Left ventricle myocardium inferior (tissue), 1 donor: ENCODE measurements at places on chromosomes 7 and 10.

DNA sequence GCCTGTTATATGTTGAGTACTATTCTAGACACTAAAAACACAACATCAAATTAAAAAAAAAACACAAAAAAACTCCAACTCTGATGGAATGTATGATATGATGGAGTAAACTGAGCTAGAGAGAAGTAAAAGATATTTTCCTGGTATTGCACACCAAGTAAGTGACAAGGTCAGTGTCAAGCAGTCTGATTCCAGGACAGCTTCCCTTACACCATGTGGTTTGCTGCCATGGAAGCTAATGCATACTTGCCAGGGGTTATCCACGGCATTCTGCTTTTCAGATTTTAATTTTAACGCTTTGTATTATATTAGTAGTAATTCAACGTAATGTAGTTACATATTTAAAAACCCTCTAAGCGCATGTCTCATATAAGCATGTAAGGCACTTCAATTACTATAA lies 48.4 kb downstream of the CACNA2D1 start:
- no peak for DNase-seq

GRCh38 chr7:741191-741671 lies 14.2 kb upstream of the PRKAR1B start:
- DNase-seq: no peak

DNA sequence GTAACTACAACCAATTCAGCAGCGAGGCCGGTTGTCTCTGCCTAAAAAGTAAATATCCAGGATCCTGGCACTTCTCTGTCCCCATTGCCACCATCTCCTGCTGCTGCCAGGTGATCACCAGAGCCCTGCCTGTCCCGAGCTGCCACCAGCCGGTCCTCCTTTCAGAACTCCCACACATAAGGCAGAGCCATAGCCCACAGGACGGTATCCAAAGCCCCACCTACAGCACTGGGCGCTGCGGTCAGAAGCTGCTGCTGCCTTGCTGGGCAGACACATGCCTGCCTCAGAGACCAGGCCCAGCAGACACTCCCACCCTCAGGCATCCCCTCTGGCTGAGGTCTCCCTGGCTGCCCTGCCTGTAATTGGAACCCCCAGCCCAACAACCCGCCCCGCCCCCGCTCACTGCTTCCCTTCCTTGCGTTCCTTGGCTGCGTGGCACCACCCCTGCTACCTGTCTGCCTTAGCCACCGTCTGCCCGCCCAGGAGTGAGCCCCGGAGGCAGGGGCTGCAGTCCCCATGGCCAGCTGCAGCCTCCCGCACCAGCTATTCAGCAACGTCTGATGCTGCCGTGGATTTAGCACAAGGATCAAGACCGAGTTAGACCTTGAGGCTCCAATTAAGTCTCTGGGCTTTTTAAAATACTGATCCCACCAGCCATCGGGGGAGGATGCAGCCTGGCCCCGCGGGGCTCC lies 100.7 kb downstream of the CYTH3 start:
- DNase-seq: no peak

GRCh38 chr7:82623812-82624211 lies 180.2 kb upstream of the CACNA2D1 start:
- DNase-seq: no peak

GRCh38 chr7:3722396-3722922 lies 421.4 kb downstream of the SDK1 start:
- peak; percentile 21 for DNase-seq

- DNase-seq: no peak
Measured at GRCh38 chr10:63323701-63324494, 141.9 kb downstream of the JMJD1C start.

DNA sequence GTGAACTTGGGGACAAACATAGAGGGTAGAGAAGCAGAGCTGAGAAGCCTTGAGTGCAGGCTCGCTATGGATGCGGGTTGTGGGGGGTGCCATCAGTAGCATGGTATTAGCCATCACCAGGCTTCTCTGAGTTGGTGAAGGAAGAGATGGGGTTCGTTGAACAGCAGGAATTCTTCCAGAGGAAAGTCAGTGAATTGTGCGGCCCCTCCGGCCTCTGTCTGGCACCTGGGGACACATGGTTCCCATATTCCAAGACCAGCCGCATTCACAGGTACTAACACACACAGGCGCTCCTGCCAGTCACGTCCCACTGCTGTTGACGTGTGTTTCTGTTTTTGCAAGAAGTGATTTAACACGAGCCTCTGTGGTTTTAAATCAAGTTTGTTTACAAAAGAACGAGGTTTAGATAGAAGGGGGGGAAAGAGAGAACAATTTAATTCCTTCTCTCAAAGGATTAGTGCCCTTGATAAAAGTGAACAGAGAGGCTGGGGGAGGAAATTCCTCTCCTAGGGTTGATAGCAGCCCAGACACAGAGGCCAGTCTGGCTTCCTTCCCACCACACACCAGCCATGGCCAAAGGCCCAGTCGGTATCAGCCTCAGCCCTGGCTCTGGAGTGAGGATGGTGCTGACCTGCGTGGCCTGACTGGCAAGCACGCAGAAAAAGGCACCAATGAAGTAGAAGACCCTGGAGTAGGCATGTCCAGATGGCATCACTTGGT lies 252.6 kb upstream of the IGFBP3 start:
- peak; percentile 58 for DNase-seq

GRCh38 chr10:133388973-133389818 lies 4.8 kb upstream of the MTG1 start:
- DNase-seq: no peak

GRCh38 chr10:62001898-62002297 lies 100.4 kb downstream of the ARID5B start:
- DNase-seq: no peak

DNA sequence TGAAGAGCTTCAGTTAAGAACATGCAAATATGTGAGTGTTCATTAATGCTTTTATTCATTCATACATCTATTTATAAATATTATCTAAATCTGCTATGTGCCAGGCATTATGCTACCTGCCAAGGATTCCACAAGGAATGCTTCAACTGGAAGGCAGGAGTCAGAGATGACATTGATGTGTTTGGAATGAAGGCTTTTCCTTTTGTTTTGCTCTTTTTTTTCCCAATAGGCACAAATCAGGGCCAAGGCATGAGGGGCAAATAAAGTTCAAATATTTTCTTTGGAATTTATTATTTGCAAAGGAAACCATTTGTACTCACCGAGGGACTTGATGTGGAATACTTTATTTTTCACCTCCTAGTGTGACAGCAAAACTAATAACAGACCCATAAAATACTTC lies 530.3 kb downstream of the ARL4A start:
- no peak for DNase-seq

DNA sequence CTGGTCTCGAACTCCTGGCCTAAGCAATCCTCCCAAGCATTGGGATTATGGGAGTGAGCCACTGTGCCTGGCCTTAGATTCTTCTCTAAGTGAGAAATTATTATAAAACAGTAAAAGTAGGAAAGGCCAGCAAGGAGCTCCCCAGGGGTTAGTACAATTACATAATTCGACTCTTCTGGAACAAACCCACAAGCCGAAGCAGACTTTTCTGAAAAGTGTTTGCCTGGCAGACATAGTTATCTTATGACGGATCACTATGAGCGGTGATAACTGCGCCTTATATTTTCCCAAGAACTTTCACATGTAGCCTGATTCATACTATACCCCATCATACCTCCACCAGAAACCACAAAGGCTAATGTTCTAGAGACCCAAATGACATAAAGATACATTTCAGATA lies 30.2 kb upstream of the SH3PXD2A start:
- no peak for DNase-seq

GRCh38 chr10:125455431-125455830 lies 227.5 kb downstream of the TEX36 start:
- DNase-seq: no peak

DNA sequence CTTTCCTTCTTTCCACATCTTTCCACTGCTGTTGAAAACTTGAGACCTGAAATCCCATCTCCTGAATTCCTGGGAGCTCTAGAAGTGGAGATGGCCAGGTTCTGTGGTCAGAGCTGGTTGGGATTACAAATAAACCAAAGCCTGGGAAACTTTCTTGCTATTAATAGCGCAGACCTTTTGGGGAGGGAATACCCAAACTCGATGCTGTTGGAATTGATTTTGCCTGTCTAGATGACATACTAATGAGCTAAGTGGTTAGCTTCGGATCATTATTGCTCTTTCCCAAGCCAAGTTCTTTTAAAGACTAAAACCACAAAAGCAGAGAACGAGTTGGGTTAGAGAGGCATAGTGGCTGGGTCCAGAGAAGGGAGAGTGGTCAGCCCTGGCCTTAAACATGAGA lies 76.6 kb downstream of the TCF7L2 start:
- no peak for DNase-seq

DNA sequence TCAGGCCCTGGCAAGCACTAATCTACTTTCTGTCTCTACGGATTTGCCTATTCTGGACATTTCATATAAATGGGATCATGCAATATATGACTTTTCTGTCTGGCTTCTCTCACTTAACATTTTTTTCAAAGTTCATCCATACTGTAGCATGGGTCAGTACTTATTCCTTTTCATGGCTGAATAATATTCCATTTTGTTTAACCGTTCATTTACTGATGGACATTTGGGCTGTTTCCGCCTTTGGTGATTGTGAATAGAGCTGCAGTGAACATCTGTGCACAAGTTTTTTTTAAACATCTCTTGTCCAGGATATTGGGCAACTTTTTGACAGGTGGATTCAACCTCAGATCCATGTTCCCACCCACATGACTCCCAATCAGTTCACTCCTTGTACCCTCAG lies 31.0 kb downstream of the AIFM2 start:
- no peak for DNase-seq

- DNase-seq: no peak
Measured at GRCh38 chr7:21092766-21093702, 306.3 kb upstream of the SP8 start.

GRCh38 chr7:119868387-119868786 lies 404.6 kb upstream of the KCND2 start:
- no peak for DNase-seq

GRCh38 chr7:5689118-5689517 lies 92.3 kb downstream of the RNF216 start:
- DNase-seq: no peak

- no peak for DNase-seq
Measured at GRCh38 chr7:148584154-148584827, 6.3 kb upstream of the C7orf33 start.

DNA sequence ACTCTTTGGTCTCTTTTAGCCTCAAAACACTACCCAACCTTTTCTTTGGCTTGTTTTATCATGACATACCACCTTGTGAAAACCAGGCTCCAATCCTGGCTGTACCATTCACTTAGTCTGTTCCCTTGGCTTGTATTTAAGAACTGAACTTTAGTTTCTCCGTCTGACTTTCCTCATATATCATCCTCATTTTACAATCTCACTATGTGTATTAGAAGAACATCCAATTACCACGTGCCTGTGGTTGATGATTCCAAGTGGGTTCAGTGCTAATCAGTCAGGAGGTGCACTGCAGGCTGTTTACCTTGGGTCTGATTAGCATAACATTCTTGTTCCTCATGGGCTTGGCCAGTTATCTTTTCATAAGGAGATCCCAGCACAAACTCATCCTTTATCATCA lies 144.8 kb upstream of the KLF14 start:
- DNase-seq: no peak

- peak; percentile 74 for DNase-seq
Measured at GRCh38 chr10:71241114-71241829, 28.9 kb downstream of the UNC5B start.

DNA sequence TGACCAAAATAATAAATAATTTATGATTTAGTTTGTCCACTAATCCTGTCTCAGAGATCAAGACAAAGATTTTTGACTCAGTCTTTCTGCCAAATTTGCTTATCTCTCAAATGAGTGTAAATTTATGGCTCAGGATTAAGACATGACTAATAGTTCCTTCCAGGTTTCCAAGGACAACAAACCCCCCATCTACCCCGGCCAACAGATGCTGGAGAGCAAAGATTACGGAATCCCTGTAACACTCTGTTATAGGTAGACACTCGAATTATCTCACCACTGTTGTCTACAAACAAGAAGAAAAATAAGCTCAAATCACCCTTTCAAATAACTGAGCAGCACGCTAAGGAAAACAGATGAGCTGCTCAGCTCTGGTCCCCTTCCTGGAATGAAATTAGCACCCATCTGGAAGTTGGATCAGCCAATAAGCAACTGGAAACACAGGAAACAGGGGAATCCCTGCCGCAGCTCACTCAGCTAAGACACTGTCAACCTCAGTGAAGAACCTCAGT lies 56.8 kb upstream of the SVIL start:
- DNase-seq: no peak

- DNase-seq: no peak
Measured at GRCh38 chr10:77417806-77418640, 219.6 kb downstream of the KCNMA1 start.

DNA sequence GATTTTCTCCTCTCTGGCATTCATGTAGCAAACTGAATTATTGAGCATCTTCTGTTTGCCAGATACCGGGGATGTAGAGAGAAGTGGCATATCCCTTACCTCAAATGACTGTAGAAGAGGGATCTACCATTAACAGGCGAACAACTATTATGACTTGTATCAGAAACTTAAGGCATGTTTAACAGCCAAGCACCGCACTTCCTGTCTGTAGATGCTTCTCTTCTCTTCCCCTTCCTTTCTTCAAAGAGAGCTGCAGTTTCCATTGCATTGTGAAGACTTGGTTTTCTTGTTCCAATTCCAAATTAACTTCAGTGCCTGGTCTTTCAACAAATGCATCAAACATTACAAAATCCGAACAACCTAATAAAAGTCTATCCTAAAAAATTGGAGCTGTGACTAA lies 49.3 kb downstream of the LRRC4 start:
- no peak for DNase-seq

GRCh38 chr7:105648561-105649401 lies 67.5 kb upstream of the EFCAB10 start:
- no peak for DNase-seq

DNA sequence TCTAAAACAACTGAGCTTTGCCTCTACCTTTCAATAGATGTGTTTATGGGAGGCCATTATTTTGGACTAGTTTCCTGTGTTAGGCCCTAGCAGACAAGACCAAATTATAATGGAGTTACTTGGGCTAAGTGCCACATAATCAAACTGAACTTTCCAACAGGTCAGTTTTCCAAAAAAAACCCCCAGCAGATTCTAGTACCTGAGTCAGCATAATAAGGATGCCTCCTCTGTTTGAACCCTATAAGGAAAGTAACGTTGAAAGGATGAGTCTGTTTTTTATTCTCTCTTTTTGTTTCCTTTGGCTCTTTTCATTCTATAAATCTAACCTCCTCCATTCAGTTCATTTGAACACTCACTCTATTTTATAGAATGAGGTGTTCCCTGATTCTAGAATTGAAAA lies 148.1 kb upstream of the FAM3C start:
- DNase-seq: no peak

GRCh38 chr7:124444696-124445480 lies 320.7 kb downstream of the GPR37 start:
- DNase-seq: no peak

GRCh38 chr7:143334244-143334643 lies 18.3 kb downstream of the CLCN1 start:
- DNase-seq: no peak
